ENCODE measurements at places on chromosomes 3 and 15.

DNA sequence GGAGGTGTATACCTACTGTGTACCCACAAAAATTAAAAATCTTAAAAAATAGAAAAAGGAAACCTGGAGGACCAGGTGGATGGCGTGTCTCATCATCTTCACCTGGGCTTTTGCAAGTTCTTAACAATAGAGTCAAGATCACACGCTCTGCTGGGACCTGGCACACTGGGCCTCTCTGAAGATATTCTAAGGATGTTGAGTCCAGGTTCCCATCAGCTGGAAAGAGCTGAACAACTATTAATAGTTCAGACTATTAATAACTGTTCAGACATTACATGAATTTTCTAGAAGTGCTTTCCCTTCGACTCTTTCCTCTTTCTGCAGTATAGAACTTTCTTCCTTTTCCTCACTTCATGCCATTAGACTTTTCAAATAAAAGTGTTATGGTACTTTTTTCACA lies 320.2 kb upstream of the IL12A start:
- DNase-seq, result no peak

DNA sequence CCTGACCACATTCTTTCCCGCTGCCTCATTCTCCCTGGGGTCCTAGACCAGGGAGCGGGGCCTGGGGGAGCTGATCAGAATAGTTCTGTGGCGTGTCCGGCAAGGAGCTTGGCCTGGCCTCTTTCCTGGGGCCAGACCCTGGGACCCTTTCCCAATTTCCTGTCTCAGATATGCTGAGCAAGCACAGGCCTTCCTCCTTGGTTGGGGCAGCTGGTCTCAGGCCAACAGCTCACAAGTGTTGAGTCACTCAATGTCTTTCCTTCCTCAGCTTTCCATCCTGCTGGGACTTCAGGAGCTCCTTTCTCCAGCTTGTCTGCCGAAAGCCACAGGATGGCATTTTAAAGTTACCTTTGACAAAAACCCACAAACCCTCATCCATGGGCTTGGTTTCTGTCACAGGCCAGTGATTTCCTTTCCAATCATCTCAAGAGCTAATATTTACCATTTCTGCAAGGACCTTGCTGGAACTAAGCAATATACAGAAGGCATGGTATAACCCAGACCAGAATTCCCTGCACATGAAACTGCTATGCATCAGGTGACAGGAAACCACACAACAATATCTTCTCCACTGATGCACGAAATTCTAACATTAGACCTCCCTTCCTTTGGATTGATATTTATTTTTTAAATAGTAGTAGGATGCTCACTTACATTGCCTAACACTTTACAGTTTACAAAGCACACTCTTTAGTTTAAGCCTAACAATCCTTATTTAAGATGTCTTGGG lies 19.5 kb upstream of the TIMP4 start:
- no peak for DNase-seq

GRCh38 chr3:38658841-38659240 lies 9.4 kb upstream of the SCN5A start:
- DNase-seq, result no peak

GRCh38 chr3:66789580-66790237 lies 208.4 kb upstream of the KBTBD8 start:
- no peak for DNase-seq

- no peak for DNase-seq
These were observed 25.5 kb upstream of the FRMD4B start for GRCh38 chr3:69411346-69411745.

GRCh38 chr15:40769274-40770146 lies at the start of gene C15orf62:
C15orf62 (plus strand) TSS chr15:40769980; CDS start chr15:40770496, 516 bp downstream.
- no peak for DNase-seq

DNA sequence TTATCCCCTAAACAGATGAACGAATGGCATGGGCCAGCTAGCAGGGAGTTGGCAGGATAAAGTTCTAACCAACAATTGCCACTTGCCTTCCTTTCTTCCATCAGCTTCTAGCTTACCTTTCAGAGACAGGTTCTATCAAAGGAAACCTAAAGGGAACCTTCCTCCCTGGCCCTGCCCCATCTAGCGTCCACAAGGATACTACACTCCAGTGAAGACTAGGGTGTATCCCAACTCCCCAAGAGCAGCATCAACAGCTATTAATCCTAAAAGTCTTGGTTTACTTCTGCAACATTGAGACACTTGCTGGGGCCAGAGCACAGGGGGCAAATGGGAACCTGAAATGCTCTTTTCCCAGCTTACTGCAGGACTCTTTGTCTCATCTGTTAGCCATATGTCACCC lies 37.0 kb upstream of the TMC3 start:
- DNase-seq, result no peak

DNA sequence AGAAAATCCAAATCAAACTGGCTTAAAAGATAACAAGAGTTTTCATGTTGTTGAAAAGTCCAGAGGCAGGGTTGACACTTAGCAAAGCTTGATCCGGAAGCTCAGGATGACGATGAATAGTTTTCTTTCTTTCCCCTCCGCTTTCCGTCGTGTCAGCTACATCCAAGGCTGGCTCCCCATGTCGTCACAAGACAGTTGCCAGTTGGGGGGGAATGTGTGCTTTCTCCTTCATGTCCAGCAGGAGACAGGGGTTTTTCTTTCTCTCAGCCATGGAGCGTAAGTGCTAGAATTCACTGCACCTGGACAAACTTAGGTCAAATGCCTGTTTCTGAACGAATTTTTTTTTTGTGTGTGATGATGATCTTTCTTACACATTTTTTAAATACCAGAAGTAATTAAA lies 273.8 kb upstream of the RGMA start:
- no peak for DNase-seq

GRCh38 chr15:85318048-85318731 lies 62.2 kb upstream of the AKAP13 start:
- DNase-seq, result no peak

GRCh38 chr3:153245661-153246060 lies 83.6 kb downstream of the RAP2B start:
- DNase-seq, result no peak

DNA sequence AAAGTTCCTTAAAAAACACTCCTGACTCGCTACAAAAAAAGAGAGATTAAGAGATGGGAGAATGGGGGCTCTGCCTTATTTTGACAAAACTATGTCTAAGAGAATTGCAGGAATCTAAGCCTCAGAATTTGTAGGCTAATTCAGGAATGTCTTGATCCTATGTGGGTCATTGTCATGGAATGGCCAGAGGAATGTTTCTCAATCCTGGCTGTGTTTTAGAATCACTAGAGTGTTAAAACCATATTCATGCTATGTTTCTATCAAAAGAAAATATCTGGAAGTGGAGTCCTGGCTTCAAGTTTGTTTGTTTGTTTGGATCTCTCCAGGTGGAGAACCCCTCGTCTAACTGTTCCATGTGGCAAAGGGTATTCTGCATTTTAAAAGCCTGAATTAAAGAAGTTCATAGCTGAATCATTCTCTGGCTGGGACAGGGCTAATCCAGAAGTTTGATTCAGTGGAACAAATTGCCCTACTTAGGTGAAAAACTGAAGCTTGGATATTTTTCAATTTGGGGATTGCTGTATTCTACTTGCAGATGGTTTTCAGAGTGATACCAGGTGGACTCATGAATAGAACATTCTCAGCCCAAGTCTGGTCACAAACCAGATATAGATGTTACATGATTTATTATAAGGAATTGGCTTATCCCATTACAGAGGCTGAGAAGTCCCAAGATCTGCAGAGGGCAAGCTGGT lies 28.2 kb downstream of the GJD2 start:
- DNase-seq, result no peak

DNA sequence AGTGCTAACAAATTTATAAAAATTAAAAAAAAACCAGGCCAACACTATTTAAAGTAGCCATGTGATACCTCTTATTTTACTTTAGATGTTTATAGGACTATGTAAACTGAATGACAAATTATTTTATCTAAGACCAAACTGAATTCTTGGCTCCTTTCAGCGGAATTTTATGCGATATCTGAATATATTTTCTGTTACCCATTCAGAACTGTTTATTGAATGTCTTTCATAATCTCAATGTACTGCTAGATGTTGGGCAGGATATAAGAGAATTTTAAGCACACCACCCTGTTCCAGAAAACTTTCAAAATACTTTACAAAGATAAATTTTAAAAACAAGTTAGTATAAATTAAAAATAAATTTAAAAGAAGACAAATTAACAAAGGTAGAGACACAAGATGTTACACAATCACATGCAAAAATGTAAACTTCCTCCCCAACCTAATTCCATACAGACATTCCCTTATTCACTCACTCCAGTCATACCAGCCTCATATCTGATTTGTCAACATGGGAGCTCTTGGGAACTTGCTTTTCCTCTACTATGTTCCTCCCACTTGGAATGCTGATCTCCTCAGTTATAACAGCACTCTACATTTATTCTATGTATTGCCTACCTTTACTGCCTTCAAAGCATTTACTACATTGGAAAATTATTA lies 154.6 kb upstream of the MBNL1 start:
- DNase-seq, result no peak

DNA sequence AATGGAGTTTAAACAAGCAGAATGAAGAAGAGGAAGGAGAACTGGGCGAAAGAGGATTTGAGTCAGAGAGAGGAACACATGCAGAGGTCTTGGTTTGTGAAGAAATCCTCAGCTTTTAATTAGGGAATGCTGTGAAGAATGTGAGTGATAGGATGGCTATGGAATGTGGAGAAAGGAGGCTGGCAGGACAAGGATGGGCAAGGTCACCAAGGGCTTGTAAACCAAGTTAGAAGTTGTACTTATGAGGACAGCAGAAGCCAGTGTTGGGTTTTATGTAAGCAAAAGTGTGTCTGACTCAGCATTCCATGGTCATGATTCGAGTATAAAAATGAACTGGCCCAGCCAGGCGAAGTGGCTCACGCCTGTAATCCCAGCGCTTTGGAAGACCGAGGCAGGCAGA lies 60.0 kb upstream of the IL12A start:
- DNase-seq, result no peak

GRCh38 chr3:59919586-59919985 lies 869.8 kb upstream of the CFAP20DC start:
- DNase-seq, result no peak

- DNase-seq, result no peak
These were observed 909 bp upstream of the GPD1L start for GRCh38 chr3:32105291-32106131.

- no peak for DNase-seq
These were observed 25.8 kb downstream of the NPTN start for GRCh38 chr15:73607405-73607804.

DNA sequence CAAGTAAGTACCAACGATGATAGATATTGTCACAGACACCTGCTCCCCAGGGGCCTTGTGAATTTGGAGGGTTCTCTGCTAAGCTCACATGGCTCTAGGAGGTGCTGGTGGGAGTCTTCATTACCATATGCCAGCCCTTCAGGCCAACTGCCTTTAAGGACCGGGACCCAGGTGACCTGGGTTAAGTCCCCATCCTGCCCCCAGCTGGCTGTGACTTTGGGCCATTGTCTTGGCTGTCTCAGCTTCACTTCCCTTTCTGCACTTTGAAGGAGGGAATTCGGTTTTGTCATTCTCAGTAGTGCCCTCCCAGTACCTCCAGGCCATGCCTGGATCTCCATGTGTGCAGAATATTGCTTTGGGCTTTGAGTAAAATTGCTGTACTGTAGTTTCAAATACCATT lies 72.8 kb upstream of the ACAD9 start:
- no peak for DNase-seq

GRCh38 chr3:149384167-149384566 lies 6.7 kb upstream of the TM4SF1 start:
- DNase-seq, result no peak

DNA sequence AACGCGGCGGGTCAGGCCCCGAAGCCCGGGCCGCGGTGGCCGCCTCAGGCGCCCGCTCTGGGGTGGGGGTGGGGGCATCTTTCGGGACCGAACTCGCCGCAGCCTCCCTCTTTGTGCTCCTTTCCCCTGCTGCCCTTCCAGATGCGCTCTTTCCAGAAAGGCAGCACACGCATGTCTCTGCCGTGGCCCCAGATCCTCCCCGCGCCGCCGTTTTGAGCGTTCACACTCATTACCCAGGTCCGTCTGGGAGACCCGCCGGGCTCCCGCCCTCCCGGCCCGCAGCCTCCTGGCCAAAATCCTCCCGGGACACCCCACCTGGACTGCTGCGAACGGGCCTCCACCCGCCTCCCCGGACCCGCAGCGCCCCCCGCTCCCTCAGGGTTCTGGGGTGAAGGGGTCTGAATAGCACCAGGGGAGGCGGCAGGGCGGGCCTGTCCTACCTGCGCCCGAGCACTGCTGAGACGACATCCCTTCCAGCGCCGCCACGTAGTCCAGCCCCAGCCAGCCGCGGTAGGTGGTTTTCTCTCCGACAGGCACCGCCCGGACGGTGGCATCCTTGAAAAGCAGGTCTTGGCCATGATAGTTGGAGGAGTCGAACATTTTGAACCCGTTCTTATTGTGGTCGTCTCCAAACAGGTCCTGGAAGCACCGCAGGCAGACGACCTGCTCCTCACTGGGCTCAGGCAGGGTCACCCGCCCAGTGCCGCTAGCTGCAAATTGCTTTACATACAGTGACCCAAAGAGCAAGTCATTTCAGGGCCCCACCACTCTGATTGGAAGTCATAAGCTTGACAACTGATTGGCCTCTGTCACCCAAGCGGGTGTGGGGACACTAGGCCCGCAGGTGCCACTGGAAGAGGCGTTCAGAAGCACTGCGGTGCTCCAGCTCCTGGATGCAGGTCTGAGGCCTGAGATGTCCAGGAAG lies 25.9 kb downstream of the MELTF start:
- no peak for DNase-seq

DNA sequence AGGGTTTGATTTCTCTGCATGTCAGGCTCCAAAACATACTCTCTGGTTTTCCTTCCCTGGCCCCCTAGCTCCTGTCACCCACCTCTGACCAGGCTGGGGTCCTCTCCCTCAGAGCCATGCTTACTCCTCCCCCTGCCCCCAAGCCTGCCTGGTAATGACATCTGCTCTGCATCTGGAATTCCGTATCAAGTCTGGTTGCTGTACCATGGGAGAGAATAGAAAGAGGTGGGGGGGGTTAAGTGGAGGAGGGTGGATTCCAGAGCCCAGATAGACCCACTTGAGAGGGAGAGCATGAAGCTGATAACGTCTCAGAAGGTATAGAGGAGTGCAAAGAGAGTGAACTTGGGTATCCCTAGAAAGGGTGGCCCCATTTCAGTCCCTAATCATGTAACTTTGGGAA lies 4.2 kb downstream of the IGDCC4 start:
- no peak for DNase-seq

DNA sequence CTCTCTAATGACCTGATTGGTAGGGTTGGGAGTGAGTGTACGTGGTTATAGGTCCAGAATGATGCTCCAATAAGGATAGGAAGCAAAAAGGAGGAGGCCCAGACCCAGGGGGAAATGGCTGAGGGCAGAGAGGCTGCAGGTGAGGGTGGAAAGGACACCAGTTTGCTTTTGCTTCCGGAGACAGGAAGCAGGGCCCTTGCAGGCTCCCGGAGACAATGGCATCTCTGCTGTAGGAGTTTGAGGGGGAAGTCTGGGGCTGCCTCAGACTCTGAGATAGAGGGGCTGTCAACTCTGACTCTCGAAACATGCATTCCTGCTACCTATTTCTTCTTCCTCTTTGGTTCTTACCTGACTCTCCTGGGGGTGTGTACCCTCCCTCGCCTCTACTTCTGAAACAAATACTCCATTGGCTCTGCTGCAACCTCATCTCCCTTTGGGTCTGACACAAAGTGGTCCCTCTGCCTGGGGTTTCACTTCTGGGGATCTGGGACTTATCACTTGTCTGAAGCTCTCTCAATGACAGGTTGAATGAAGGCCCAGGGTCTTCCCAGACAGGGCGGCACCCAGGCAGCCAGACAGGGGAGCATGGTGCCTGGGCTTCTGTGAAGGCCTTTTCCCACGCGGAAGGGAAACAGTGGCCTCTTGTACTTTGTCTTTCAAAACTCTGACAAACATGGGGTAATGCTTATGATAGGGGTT lies 61.5 kb downstream of the CHRD start:
- DNase-seq, result no peak

GRCh38 chr3:127412578-127413317 lies 124.9 kb upstream of the PRR20G start:
- DNase-seq, result no peak
